ENCODE measurements at places on chromosomes 2 and 18.

GRCh38 chr18:41936471-41937134 lies 18.4 kb upstream of the PIK3C3 start:
- DNase-seq, result peak; percentile 14

DNA sequence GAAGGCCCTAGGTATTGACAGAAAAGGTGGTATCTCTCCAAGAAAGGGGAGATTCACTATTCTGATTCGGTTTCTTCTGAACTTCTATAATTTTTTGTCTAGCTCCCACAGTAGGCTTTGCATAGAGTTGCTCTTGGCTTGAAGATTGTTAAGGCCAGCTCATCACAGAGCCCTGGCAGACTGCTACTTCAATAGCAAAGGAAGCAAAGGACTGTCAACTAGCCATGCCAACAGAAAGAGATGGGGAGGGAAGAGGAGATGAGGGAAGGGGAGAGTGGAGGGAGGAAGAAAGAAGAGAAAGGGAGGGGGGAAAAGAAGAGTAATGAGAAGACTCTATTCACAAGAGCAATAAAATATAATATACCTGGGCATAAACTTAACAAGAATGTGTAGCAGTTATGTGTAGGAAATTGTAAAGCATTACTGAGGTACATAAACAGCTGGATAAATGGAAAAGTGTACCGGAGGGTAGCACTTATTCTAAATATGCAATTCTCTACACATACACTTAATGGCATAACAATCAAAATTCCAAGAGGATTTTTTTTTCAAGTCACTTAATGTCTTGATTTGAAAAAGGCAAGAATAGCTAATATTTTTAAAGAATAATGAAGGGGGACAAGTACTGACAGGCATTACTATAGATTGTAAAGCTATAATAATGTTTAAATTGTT lies 102.5 kb downstream of the LOXHD1 start:
- DNase-seq, result no peak

GRCh38 chr2:195451160-195451559 lies 205.9 kb upstream of the SLC39A10 start:
- DNase-seq, result no peak

GRCh38 chr2:8257502-8257901 lies 424.4 kb upstream of the ID2 start:
- DNase-seq, result no peak

DNA sequence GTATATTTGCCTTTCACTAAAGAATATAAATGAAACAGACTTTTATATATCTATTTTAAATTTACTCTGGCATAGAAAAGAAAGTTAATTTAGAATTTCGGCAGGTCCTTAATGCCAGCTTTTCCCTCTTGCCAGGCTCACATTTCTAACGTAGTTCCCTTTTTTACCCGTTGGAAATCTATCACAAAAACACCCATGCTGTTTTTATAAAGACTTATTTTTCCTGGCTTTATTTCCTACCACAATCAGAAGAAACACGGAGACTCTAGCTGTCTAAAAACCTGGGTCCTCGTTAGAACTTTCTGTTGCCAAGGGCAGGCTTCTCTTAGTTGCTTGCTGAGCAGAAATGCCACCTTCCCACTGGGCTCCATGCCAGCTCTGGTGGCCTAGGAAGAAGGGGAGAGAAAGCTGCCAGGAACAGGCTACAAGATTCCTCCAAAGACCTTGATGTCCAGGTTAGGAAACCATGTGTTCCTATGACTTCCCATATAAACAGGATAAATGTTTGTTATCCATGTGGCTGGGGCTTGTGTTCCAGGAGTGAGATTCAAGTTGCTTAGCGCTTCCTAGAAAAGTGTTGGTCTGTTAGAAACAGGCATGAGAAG lies 17.8 kb upstream of the TMEM18 start:
- no peak for DNase-seq

GRCh38 chr2:119732601-119733164 lies 27.0 kb upstream of the PTPN4 start:
- DNase-seq, result no peak

Measured in ELR (cell line).